Adipose tissue (tissue), 3 donors: ENCODE measurements at places on chromosomes 16 and 17. TPM values are rescaled to one million over a fixed set of nuclear protein-coding genes. Genes with fewer than 3 reads are reported as not detected.

Gene SERPINF2
- polyA plus RNA-seq = 8.9 TPM

Gene SOX8
- polyA plus RNA-seq = 0.90 TPM

Gene CSHL1
- polyA plus RNA-seq = not detected

Gene OTOA
- 0.34 TPM for polyA plus RNA-seq

Gene DPEP3
- not detected for polyA plus RNA-seq

Gene SHCBP1
- 0.27 TPM for polyA plus RNA-seq

Gene KRTAP2-1
- polyA plus RNA-seq = not detected

Gene LPO
- polyA plus RNA-seq = not detected
